ENCODE measurements at places on chromosomes 12 and 14.

DNA sequence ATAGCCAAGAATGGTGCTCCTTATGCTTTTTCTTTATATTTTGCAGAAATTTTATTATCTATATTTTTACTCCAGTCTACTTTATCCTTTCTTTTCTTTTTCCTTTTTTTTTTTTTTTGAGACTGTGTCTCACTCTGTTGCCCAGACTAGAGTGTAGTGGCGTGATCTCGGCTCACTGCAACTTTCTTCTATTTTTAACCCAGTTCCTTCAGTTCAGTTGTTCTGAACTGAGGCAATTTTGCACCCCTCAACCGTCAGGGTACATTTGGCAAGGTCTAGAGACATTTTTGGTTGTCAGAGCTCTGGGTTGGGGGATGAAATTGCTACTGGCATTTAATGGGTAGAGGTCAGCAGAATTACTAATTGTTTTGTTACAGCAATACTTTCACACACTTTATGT, 75.7 kb downstream of the DIP2B start:
- no peak for DNase-seq

- DNase-seq = no peak
These were observed 16.4 kb downstream of the MLXIP start for GRCh38 chr12:122094735-122095631.

- DNase-seq = no peak
These were observed 40.3 kb downstream of the CIT start for GRCh38 chr12:119836781-119837180.

DNA sequence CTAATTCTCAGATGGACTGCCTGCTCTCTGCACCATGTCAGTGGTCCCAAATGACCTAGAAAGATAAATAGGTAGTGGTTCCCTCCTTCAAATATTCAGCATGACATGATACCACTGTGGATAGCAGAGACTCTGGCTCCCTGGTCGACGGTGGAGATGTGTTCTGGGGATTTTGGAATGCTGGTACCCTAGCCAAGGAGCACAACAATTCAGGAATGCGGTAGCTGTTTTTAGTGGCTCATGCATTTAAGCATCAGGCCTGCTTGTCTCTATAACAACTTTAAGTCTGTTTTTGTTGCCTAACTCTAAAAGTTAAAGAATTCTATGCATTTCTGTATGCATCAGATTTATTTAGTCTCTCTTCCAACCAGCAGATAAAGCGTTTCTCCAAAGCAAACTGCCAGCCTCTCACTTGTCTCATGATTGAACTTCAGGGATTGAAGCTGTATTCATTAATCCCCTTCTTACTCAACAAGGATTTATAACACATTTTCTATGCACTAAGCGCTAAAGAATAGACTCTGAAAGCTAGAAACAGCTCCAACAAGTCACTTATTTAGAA, 164.9 kb upstream of the BMP4 start:
- no peak for DNase-seq

DNA sequence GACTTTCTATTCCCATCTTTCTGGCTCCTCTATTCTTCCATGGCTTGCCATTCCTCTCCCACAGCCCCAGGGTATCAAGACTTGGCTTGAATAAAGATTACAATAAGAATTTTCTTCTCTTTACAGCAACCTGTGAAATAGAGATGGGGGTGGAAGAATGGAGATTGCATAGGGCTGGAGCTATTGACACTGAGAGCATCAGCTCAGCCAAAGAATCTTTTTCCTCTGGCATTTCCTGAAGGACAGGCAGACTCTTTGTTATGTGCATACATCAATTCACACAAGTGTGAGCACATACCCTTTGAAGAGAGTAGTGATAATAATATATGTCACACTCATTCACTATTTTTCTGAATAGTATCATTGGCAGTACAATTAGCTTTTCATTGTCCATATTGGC, 4.7 kb downstream of the RNASE11 start:
- no peak for DNase-seq

GRCh38 chr12:131671871-131672270, 39.0 kb upstream of the SFSWAP start:
- DNase-seq = no peak

- DNase-seq = no peak
These were observed 148.3 kb downstream of the KCNH5 start for GRCh38 chr14:62896932-62897456.

DNA sequence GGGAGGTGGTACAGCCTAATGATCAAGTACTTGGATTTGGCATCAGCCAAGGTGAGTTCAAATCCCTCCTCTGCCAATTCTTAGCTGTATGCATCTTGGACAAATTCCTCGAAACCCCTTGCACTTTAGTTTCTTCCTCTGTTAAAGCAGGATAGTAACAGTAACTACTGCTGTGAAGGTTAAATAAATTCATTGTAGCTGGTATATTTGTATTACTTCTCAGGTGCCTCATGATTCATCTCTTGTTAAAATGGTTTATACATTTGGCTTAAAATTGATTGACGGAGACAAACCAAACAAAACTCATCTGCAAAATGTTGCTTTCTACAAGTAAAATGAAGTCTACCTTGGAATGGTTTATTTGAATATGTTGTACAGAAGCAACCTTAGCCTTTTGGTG, 2.3 kb upstream of the PTPRB start:
- no peak for DNase-seq

- no peak for DNase-seq
These were observed 445.5 kb upstream of the GARIN6 start for GRCh38 chr12:99201906-99202645.

- DNase-seq = no peak
These were observed 30.5 kb upstream of the DDHD1 start for GRCh38 chr14:53183611-53184010.

DNA sequence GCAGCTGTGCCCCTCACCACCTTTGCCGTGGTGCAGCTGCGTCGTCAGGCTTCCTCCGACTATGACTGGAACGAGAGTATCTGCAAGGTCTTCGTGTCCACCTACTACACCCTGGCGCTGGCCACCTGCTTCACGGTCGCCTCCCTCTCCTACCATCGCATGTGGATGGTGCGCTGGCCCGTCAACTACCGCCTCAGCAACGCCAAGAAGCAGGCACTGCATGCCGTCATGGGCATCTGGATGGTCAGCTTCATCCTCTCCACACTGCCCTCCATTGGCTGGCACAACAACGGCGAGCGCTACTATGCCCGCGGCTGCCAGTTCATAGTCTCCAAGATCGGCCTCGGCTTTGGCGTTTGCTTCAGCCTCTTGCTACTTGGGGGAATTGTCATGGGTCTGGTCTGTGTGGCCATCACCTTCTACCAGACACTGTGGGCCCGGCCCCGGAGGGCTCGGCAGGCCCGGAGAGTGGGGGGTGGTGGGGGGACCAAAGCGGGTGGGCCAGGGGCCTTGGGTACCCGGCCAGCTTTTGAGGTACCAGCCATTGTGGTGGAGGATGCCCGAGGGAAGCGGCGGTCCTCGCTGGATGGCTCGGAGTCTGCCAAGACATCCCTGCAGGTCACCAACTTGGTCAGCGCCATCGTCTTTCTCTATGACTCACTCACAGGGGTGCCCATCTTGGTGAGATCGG, 2.6 kb downstream of the GPR162 start:
- DNase-seq = no peak

GRCh38 chr12:3071107-3071506, 6.1 kb upstream of the TSPAN9 start:
- no peak for DNase-seq

- DNase-seq = no peak
These were observed 64.6 kb downstream of the PTPN21 start for GRCh38 chr14:88490168-88490567.

- no peak for DNase-seq
These were observed 565 bp downstream of the NT5DC3 start for GRCh38 chr12:103840462-103840875.

DNA sequence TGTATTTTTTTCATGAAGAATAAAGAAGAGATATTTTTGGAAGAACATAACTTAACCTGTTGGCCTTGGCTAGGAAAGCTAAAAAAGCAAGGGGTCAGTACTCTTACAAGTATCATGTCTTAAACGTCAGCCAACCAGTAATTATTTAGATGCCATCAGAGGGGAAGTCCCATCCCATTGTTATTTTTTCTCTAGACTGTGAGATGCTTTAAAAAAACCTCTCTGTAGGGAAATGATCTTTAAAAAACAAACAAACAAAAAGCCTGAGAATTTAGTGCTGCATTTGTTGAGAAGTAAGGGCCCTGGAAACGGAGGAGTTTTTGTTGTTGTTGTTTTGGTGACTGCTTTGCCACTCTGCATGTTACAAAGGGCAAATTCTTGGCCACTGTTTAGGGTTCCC, 474.0 kb downstream of the ZFP36L1 start:
- DNase-seq = no peak

DNA sequence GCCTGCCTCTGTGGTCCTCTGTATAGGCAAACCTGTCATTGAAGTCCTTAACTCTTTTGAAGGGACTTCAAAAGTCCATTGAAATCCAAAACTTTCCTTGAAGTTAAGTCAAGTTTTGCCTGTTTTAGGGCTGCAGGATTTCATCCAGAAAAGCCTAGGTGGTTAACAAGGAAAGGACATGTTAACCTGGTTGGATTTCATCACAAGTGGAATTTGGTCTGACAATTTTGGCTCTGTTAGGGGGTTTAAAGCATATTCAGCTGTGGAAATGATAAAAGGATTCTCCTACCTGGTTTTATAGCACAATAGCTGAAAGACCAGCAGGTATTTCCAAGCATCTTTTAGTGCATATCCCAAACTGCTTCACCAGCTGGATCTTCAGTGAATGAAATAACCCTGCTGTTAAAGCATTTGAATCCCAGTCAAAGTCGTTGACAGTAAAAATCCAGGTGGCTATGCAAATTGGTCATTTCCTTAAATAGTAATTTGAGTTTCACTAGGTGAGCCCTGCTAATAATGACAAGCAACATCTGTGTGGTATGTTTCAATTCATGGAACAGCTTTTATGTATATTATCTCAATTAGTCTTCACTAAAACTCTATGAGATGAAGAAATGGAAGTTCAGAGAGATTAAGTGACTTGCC, 400.5 kb downstream of the ETNK1 start:
- no peak for DNase-seq

DNA sequence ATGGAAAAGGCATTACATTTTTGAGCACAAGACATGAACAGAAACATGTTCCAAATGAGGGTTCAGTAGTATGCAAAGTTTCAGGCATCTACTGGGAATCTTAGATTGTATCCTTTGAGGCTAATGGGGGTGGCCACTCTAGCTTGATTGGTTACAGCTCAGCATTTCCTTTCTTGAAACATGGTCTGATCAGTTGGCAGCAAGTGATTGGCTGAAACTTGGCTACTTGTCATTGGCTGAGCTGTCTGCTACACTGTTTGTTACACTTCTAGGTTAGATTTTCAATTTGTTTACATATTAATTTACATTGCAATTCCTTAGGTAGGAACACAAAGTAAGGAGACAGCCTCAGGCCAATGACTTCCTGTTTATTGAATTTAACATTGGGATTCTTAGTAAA, 918.0 kb upstream of the SEL1L start:
- no peak for DNase-seq

DNA sequence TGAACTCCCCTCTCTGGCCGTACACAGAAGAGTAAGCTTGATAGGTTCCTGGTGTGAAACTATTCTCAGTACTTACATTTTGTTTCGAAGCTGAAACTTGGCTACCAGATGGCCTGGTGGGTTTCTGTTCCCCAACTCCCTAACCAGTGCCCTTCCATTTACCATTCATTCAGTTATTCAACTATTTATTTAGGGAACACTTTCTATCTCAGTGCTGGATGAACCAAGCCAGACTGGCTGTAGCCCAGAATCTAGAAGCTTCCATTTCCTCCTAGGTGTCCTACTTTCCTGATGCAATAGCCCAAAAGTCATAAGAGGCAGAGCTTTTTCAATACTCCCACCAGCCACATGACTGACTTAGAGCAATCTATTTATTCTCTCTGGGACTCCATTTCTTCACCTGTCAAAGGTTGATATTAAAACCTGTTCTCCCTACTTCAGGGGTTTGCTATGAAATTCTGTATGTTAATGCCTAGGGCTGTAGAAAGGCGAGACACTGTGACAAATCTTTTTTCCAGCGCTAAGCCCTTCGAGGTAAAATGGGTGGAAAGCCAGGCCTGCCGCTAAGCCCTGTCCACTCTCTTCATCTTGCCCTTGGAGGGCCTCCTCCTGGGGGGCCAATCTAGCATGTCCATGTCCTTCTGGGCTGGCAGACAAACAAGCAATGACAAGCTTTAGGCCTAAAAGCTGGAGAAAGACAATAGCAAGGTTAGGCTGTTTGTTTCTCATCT, 8.1 kb upstream of the IRF2BPL start:
- DNase-seq = no peak

DNA sequence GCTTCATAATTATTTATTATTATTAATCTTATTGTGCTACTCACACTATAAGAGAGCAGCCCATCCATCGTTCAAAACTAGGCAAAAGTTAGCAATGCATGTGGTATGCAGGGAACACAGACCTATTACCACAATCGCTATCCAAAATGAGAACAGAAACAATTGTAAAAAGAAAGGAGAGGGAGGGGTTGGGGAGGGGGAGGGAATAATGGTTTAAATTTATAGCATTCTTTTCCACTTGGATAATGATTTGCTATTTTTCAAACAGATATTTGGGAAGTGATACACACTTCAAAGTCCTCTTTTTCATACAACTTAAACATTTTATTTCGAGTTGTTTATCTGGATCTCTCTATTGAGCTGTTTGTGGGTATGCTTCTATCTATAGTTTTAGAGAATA, 248.6 kb upstream of the SOX5 start:
- no peak for DNase-seq

- DNase-seq = no peak
These were observed 30.4 kb downstream of the SETD3 start for GRCh38 chr14:99450266-99450665.

DNA sequence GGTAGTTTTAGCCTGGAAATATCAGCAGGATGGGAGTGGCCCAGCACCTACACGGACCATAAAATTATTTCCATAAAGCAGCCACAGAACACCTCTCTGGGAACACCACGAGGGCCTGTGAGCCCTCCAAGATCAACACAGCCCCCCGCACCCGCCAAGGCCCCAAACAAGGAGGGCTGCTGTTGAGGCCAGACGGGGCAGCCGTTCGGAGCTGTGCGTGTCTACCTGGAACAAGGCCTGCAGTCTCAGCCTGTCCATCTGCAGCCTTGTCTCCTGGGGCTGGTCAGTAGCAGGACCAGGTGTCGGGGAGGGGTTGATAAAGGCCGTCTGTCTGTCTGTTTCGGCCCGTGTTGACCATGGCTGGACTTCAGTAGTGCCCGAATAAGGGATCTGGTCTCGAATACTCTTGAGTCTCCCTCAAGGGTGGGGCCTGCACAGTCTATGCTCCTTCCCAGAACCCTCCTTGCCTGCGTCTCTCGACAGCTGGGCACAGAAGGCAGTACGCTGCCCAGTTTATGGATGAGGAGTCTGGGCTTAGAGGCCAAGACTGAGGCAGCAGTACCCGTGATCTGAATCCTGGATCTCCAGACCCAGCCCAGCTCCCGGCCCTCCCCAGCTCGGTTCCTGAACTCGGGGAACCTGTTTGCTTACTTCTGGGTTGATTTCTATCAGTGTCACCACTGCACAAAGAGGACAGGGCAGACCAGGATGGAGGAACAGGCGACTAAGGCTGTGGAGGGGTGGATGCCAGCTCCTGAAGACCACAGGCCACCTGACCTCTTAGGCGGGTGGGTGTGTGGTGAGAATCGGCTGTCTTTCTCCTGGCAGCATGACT, 23.1 kb upstream of the DLK1 start:
- no peak for DNase-seq

- DNase-seq = no peak
These were observed 53.5 kb downstream of the PHLDA1 start for GRCh38 chr12:75977952-75978671.
